ENCODE measurements at places on chromosomes 16 and 17. TPM values are rescaled to one million over a fixed set of nuclear protein-coding genes. Genes with fewer than 3 reads are reported as not detected.

The GGA3 gene
- 80.9 TPM for total RNA-seq

The FBXW10 gene
- total RNA-seq: 0.07 TPM

The GPR179 gene
- total RNA-seq: 0.60 TPM

DNA sequence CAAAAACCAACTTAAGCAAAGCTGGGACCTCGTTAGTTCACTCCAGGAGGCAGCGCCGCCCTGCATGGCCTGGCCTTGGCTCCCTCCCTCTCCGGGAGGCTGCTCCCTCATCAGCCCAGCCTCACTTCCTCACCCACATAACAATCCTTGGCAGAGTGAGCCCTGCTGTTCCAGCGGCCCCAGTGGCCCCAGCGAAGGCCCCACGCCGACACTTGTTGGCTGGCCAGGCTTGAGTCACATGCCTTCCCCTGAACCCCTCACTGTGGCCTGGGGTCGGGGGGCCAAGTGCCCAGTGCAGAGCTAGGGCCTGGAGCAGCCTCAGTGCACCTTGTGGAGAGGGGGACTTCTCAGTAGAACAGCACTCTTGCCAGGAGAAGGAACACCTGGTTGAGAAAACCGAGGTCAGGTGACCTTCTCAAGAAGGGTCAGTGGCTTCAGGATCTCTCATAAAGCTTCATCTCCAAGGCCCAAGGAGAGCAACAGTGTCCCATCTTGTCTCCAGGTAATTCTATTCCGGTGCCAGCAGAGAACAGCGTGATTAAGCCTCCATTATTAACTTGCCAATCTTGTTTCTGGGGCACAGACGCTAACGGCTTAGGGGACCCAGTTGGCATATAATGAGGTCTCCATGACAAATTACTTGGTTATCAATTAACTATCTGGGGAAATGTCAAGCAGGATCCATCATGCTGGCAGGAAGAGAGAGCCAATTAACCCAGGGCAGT, 26.8 kb downstream of the ENDOV start:
- no peak for DNase-seq

DNA sequence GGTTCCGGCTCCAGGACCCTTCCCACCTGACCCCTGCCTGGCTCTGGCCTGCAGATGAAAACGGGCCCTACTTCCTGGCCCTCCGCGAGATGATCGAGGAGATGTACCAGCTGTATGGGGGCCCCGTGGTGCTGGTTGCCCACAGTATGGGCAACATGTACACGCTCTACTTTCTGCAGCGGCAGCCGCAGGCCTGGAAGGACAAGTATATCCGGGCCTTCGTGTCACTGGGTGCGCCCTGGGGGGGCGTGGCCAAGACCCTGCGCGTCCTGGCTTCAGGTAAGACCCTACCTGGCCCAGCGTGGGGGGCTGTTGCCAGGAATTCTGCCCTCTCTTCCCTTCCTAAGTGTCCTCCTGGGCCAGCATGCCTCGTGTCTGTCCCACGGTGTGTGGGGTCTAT, 8.6 kb upstream of the SLC7A6 start:
- no peak for DNase-seq

DNA sequence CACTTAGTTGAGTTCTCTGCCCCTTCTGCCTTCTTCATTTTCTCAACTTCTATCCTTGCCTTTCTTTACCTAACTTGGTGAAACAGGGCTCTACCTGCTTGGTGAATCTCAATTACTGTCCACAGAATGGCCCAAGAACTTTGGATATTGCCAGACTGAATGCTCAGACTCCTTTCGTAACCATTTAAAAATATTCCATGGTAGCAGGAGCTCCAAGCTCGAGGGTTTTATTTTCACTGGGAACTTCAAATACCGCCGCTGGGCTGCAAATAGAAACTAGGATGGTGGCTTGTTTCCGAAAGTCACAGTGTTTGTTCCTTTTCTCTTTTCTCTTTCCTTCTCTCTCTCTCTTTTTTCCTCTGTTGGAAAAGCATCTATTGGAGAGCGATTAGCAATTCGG, 13.2 kb downstream of the TMEM100 start:
- no peak for DNase-seq

The HSPB9 gene
- 0.28 TPM for total RNA-seq

DNA sequence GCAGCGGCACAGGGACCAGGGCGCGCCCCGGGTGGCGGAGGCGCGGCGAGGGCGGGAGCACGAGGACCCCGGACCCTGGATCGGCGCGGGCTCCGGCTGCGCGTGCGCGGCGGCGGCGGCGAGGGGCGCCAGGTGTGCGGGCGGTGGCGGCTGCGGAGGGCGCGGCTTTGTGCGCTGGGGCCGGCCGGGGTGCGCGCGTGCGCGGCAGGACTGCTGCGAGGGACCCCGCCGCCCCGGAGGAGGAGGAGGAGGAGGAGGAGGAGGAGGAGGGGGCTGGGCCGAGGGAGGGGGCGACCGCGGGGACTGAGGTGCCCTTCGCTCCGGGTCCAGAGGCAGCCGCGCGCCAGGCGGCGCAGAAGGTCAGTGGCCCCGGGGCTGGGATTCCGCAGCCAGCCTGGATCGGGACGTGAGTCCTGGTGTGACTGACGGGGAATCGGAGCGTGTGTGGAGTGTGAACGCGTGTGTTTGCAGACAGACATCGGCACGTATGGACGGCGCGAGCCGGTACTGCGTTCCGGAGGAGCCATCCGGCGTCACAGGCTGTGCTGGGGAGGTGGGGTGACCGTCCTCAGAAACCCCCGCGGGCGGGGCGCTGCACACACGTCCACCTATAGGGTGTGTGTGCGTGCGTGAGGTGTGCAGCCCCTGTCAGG, 19.5 kb upstream of the RAP1GAP2 start:
- no peak for DNase-seq

DNA sequence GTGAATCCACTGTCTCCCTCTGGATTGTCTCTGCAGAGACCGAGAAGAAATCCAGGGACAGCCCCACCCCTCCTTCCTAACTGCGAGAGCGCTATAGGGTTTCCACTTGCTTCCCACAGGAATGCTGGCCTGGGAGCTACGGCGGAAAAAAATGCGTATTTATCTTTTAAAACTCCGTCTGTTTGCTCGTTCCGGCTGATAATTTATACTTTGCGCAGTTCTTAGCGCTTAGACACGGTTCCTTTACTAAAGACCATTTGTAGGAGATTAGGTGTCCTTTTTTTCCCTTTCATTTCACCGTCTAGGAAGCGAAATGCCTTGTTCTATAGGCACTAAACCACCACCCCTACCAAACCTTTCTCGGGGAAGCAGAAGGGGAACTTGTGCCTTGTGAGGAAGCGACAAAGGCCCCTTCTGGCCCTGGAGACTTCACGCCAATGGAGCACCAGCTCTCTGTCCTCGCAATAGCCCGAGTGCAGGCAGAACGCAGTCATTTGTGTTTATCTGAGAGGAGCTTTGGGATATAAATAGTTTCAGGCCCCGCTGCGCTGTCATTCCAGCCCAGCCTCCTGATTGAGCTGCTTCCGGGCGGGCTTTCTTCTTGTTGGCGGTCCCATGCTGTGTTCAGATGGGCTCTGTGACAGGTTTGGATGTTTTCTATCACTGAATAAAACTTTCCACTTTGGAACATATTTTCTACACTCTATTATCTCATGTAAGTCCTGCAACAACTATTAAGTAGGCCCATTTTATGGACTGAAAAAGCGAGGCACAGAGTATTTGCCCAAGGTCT, 791 bp upstream of the SUPT4H1 start:
- peak; percentile 29 for DNase-seq

DNA sequence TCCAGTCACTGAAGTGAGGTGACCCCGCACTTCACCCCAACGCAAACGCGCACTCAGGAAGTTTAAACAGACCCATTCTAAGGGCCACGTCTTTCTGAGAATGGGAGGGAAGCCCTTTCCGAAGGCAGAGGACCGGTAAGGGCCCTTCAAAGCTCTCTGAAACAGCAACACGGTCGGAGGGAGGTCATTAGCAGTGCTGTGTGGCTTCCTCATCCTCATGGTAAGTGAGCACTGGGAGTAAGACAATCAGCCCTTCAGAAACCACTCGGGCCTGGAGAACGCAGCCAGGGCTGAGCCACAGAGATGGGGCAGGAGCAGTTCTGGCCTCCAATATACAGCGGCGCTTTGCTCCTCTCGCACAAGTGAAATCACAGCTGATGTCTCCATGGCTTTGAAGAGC, 23.7 kb downstream of the SRL start:
- no peak for DNase-seq

The SECTM1 gene
- 12.6 TPM for total RNA-seq

DNA sequence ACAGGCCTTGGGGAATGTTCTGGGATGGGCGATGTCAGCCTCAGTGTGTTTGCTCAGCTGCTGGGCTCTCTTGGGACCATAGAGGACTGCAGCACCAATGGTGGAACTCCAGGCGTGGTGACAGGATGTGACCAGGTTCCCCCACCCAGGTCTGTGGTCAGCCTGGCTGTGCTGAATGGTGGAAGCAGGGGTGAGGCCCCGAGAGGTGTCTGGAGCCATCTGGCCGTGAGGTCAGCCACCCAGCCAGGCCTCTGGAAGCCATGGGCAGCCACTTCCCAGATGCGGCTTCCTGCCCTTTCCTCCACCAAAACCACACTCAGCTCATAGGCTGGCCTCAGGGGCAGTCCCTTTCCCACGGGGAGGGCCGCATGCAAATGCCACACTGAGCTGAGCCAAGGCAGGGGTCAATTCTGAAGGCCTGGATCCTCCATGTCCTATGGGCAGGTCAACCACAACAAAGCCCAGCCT, 7.8 kb upstream of the MAPK7 start:
- DNase-seq: no peak

DNA sequence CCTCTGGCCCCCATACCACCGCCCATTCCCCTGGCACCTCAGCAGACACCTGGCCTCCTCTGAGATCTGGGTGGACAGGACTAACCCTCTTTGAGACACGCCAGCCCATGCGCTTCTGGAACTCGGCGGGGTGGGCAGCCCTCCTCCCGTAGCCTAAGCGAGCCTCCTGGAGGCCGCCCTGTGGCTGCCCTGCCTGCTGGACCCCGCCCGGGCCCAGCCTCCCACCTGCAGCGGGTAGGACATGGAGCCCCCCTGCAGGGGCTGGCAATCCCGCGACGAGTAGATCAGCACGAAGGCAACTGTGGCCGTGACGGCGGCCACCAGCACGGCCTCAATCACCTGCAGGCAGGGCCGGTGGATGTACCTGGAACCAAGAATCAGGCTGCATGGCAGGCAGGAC, 8.2 kb upstream of the CCDC154 start:
- no peak for DNase-seq

GRCh38 chr17:41932816-41933389, 2.5 kb downstream of the ODAD4 start:
- DNase-seq: no peak

All from activated T-cell treated with anti-CD3 and anti-CD28 coated beads, Interleukin-2, amount 50 U/mL, for 72 hours (primary cell).